ENCODE measurements at places on chromosomes 6 and 20. TPM values are rescaled to one million over a fixed set of nuclear protein-coding genes. Genes with fewer than 3 reads are reported as not detected.

DNA sequence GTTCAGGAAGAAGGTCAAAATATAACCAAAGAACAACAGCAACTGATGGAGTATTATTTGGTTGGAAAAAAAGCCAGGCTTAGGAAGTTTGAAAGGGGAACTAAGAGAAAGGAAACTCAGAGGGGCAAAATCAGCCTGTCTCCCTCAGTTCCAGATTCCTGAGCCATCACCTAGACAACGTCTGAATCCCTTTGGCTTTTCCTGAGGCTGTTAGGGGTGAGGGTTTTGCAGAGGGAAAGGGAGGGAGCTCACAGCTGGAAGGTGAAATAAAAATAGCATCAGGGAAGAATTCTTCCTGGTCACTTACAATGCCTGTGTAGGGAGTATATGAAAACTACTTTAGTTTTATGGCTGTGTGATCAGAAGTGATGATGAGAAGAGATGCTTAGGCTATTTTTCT, 100.5 kb downstream of the SOBP start:
- DNase-seq, result no peak

GRCh38 chr20:57977141-57977540, 251.3 kb downstream of the ANKRD60 start:
- DNase-seq, result no peak

GRCh38 chr20:58227391-58228102, 906 bp downstream of the ANKRD60 start:
- DNase-seq, result no peak

OPN5 gene
- 0.45 TPM for polyA plus RNA-seq

DNA sequence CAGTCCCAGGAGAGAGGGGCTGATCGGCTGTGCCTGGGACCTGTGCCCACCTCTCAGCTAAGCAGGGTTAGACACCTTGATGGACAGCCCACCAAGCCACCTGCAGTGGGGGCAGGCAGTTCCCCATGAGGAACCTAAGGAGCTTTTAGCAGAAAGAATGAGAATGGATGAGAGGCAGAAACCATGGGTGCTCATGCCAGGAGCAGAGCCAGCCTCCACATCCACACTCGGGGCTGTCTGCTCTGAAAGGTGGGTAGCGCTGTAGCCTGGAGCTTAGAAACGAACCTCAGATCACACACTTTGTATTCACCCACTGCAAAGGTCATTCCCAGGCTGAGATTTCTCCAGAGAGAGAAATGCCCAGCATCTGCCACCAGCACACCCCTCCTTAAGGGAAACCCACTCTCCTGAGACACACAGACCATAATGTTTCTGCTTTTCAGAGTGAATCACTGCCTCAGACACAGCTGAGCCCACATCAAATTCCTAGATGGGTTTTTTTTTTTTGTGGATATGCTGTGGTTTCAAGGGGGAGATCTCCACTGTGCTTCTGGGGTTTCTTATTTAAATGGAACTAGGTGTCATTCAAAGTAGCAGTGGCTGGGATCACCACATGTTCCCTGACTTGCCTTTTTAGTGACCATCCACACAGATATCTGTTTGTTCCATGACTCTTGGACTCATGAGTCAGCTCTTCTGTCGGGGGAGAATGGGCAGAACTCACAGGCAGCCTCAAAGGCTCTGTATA, 218.9 kb downstream of the EYA2 start:
- DNase-seq, result no peak
